ENCODE measurements at places on chromosomes 7 and 10.

GRCh38 chr10:116099023-116099420 lies 174.0 kb downstream of the GFRA1 start:
- no peak for DNase-seq

GRCh38 chr10:124292911-124293615 lies 125.7 kb downstream of the OAT start:
- DNase-seq: no peak

DNA sequence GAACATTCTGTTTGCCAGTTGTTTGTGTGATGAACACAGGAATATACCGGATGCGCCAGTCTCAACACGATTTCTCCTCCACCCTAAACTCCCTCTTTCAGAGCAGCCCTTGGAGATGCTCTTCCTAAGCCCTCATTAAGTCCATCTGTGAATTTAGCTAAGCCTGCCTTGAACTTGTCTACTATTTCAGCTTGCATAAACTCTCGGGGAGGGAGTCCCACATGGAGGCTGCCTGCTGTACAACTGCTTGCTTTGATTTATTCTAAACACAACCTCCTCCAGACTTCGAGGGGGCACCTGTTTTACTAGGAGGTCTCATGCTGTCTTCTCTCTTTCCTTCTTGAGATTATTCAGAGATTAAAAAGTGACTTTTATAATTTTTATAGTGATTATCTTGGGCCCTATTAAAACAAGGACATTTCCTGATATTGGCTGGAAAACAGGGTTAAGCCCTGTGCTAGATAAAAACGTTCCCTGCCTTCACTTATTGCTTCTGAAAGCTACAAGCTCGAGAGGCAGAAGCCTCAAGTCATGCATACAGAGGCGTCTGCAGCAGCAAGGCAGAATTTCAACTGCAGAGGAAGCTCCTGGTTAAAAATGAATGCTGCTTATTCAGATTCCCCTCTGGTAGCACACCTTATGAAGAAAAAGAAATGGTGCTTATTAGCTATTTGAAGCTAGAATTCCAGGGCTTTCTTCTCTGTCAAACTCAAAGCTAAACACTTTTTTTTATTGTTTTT lies 174.3 kb downstream of the FANK1 start:
- no peak for DNase-seq

DNA sequence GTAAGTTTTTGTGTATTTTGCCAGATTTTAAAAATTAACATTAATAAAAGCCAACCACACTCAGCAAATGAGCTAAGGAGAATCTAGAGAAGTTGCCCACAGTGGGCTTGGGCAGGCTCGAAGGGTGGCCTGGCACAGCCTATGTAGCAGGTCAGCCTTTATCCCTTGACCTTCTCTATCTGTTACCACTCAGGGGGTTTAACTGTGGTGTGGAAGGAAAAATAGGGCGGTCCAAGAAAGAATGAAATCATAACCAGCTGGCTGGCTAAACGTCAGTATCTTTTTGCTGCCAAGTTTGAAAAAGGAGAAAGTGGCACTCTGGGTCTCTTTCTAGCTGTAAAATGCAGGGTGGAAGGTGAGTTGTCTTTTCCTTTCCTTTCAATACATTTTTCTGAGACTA lies 130.3 kb upstream of the ASAH2 start:
- no peak for DNase-seq

DNA sequence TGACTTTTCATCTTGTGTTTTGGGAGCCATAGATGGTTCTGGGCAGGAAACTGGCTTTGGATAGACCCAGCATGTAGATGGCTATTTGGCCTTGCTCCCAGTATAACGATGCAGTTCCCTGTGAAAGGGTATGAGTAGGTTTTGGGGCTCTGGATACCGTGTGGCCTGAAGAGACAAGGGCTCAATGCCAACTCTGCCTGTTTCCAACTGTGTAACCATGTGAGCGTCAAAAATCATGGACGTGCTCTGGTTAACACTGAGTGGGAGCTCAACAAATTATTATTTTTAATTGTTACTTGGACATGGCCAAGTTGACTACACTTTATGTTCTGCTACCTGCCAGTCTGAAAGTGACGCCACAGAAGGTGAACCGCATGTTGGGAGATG lies 41.8 kb downstream of the EGFR start:
- no peak for DNase-seq

GRCh38 chr10:73886661-73887293 lies 12.4 kb upstream of the CAMK2G start:
- DNase-seq: no peak

- no peak for DNase-seq
Observed at GRCh38 chr10:97138846-97139245, 46.9 kb downstream of the SLIT1 start.

GRCh38 chr7:106864298-106865081 lies 592 bp upstream of the PIK3CG start:
- DNase-seq: no peak

GRCh38 chr10:30917067-30917466 lies 114.6 kb downstream of the ZNF438 start:
- no peak for DNase-seq

- no peak for DNase-seq
Observed at GRCh38 chr10:120951288-120951687, 100.1 kb downstream of the WDR11 start.

DNA sequence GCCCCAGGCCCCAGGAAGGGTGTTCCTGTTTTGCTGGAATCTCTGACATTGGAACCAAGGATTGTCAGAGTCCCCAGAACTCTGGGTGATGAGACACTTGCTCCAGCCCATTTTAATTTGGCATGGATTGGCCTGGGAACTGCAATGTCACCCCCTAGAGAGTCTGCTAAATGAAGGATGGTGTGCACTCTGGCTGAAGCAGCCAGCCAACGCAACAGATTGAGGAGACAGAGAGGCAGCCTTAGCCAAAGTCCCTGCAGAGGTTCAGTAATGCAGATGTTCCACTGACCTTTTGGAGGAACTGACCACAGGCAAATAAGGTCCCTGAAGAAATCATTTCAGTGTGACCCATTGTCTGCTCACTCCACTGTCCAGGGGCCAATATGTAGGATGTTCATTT lies 13.4 kb downstream of the LRRC18 start:
- DNase-seq: no peak

Measured in neural crest cell (in vitro differentiated cells).